Activated CD4-positive, alpha-beta memory T cell treated with anti-CD3 and anti-CD28 coated beads for 36 hours (primary cell): ENCODE measurements at places on chromosomes 5 and 9. TPM values are rescaled to one million over a fixed set of nuclear protein-coding genes. Genes with fewer than 3 reads are reported as not detected.

DNA sequence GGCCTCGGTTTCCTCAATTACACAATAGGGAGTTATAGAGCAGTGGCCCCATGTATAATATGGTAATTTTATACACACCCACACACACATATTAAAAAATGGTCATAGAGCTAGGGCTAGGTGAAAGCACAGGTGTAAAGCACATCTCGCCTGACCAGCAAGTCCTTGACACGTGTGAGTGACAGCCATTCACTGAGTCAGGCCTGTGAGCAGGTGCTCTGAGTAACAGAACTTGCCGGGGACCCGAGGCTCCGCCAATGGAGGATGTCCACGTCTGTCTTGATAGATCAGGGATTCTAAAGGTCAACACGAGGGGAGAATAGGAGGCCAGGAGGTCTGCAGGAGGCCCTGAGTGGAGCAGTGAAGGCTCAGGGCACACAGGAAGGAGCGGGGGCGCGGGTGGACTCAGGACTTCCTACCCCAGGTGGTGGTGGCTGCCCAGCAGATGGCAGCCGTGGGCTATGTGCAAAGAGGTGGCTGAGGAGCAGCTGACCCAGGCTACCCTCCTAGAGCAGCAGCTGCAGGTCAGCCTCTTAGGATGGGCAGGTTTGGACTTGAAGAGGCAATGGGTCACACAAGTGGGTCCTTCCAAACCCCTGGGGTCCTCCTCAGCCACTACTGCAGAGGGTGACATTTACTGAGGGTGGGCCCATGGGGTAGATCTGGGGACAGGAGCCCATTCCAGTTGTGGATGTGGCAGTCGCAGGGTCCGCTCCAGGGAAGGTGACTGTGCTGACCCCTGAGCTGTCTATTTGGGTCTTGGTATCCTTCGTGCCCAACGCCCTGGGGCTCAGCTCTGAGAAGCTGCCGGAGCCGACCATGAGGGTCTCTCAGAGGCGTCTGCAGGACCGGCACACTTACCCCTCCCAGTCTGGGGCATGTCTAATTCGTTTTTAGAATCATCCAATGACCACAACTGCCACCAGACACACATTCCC is 45.9 kb downstream of the PRRT1B start:
- H3K4me1 ChIP-seq = peaks cover 27% of the 10 kb centered on the region
- H3K4me3 ChIP-seq = no peak overlapping the region
- H3K27ac ChIP-seq = peak overlapping the region; percentile 72
- H3K36me3 ChIP-seq = peaks cover 17% of the 10 kb centered on the region
- H3K27me3 ChIP-seq = no peaks in the 10 kb centered on the region

DNA sequence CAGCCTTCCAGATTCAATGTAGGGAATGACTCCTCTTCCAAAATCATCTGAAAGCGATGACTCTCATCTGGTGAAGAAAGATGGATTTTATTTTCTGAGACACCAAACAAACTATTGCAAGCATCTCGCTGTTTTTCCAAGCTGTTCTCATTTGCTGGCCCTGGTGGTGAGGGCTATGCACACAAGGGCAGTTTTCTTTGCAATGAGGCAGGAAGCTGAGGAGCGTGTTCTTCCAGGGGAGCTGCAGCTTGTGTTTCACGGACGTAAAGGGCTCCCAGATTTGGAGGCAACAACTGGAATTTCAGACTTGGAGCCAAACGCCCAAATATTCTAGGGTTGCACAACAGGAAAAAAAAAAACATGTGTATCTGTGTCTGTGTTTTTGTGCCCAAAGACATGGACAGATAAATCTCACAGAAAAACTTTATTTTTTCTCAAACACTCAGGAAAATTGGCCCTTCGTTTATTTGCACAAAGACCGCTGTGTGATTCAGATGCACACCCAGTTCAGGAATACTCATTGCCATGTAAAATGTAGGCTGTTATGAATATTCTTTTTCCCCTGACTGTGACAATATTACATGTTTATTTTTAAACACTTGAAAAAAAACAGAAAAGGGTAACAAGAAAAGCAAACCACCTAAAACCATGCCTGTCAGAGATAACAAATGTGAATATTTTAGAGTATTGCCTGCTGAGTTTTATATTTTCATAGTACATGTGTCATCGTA is 151.3 kb downstream of the GAS1 start:
- peaks cover 7% of the 10 kb centered on the region for H3K27me3 ChIP-seq
- no peak overlapping the region for H3K27ac ChIP-seq

DNA sequence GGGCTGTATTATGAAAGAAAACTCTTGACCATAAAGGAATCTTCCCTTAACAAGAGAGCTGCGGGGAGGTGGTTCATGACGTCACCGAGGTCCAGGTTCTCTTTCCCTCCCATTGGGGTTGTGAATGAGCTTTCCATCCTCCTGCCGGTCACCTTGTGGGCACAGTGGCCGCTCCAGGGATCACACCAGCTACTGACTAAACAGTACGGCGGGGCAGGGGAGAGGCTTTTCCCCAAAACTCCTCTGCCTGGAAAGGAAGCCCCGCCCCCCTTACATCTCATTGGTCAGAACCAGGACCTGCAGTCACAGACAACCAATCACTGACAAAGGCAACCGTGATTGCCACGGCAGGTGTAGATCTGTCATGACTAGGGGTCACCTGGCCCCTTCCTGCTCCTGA is 35.6 kb downstream of the ROR2 start:
- peaks cover 19% of the 10 kb centered on the region for H3K27me3 ChIP-seq
- H3K4me1 ChIP-seq = no peaks in the 10 kb centered on the region
- DNase-seq = no peak

GRCh38 chr5:141598391-141599345 is 20.1 kb downstream of the DIAPH1 start:
- H3K36me3 ChIP-seq = peaks cover 9% of the 10 kb centered on the region
- H3K27me3 ChIP-seq = no peaks in the 10 kb centered on the region
- H3K4me3 ChIP-seq = no peak overlapping the region
- H3K27ac ChIP-seq = peak overlapping the region; percentile 84

GRCh38 chr9:130107234-130107861 is 53.6 kb downstream of the GPR107 start:
- no peak overlapping the region for H3K4me3 ChIP-seq
- H3K4me1 ChIP-seq = peaks cover 41% of the 10 kb centered on the region
- peak overlapping the region; percentile 82 for H3K27ac ChIP-seq

DNA sequence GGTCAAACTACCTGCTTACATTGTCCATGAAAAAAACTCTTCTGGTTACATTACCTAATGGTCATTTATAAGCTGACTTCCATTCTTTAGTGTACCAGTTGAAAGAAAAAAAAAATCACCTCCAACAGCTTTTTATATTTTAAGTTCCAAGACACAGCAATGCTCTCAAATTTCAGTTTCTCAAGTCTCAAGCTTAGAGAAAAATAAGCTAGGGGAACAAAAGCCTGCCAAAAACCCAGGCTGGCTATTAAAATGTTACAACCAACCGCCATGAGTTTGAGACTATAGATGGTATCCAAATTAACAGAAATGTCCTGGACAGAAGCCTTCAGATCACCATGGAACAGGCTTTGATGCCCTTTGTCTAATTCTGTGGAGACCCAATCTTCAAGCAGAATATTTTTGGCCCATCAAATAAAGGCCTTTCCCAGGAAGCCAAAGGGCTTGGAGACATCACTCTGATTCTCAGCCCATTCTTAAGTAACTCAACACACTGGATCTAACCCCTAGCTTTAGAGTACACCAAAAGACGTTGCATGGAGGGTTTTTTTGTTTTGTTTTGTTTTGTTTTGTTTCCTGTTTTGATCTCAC is 343.7 kb downstream of the GLIS3 start:
- H3K36me3 ChIP-seq = no peaks in the 10 kb centered on the region
- H3K27me3 ChIP-seq = no peaks in the 10 kb centered on the region
- H3K4me1 ChIP-seq = no peaks in the 10 kb centered on the region
- no peak overlapping the region for H3K4me3 ChIP-seq

DNA sequence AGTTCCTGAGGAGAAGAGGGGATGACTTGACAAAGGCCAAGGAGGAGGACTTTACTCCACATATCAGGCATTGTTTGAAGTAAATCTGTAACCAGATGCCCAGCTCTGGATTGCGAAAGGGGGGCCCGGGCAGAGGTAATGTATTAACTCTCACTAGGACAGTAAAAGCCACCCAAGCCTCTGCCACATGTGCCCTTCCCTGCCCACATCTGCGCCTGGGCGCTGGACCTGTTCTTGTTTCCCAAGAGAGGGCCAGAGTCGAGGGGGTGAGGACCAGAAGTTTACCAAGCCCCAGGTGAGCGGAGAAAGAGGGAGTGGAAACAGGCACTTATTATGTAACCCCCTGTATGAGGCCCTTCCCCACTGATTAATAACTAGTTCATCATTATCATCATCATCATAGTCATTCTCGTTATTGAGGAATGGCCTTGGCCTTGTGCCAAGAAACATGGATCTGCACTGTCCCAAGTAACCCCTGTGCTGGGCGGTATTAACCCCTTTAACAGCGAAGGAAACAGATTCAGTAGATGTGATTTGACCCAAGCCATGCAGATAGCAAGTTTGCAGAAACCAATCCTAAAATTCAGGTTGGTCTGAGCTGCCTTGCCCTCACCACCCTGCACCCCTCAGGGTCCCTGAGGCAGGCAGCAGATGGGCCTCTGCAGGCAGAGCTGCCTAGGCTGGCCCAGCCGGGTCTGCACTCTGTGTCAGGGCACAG is at the start of gene SLC23A1:
TSS of gene SLC23A1 (minus strand) at position 23 of the 718 bp plus-strand sequence. CDS start 44 bp downstream, outside the sequence.
- no peak for DNase-seq
- H3K36me3 ChIP-seq = no peaks in the 10 kb centered on the region
- H3K4me1 ChIP-seq = peaks cover 23% of the 10 kb centered on the region
- H3K4me3 ChIP-seq = no peak within 1 kb of the TSS
- H3K27ac ChIP-seq = no peak within 1 kb of the TSS
- H3K27me3 ChIP-seq = no peaks in the 10 kb centered on the region

DNA sequence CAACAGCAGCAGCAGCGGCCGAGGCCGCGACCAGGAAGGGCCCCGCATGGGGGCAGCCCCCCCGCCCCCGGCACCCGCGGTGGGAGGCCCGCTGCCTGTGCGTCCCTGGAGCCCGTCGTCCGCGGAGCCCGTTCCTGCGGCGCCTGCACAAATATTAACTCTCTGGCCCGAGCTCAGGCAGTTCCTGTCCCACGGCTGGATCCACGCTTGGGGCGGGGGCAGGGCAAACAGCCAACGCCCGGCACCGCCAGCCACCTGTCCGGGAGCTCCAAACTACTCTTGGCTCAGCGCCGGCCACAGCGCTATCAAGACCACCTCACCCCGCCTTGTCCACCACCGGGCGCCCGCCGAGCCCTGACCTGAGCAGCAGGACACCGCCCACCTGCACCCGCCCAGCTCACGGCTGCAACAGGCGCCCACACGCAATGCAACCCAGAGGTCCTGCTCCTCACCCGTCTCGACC is at the start of gene LRRC26:
TSS of gene LRRC26 (minus strand) at position 156 of the 463 bp plus-strand sequence. CDS start at position 48, 108 bp downstream.
- H3K27me3 ChIP-seq = peaks cover 33% of the 10 kb centered on the region
- DNase-seq = no peak
- H3K36me3 ChIP-seq = no peaks in the 10 kb centered on the region

- peaks cover under 1% of the 10 kb centered on the region for H3K4me1 ChIP-seq
- H3K27ac ChIP-seq = no peak overlapping the region
- no peaks in the 10 kb centered on the region for H3K27me3 ChIP-seq
- no peak overlapping the region for H3K4me3 ChIP-seq
- no peak for DNase-seq
These were observed 102.4 kb downstream of the ZNF354C start for GRCh38 chr5:179162351-179163235.

GRCh38 chr5:123120197-123120596 is 31.2 kb downstream of the PRDM6 start:
- peaks cover 9% of the 10 kb centered on the region for H3K27me3 ChIP-seq
- H3K27ac ChIP-seq = no peak overlapping the region
- H3K4me1 ChIP-seq = no peaks in the 10 kb centered on the region
- no peak overlapping the region for H3K4me3 ChIP-seq
- H3K36me3 ChIP-seq = no peaks in the 10 kb centered on the region

DNA sequence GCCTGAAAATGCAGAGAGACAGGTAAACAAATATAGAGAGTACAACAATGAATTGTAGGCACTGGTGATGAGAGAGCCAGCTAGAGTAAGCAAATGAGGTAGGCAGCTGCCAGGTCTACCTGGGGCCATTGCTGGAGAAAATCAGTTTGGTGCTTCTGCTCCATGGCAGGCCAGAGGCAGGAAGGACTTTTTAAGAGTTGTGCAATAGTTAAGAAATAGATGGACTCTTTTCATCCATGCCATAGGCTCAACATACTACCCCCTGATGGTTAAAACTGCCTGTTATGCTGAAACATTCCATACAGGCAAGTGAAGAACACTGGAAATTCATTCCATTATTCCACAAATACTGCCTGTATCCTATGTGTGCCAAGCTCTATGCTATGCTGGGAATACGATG is 86.5 kb upstream of the CCDC112 start:
- DNase-seq = no peak
- no peak overlapping the region for H3K4me3 ChIP-seq
- H3K36me3 ChIP-seq = no peaks in the 10 kb centered on the region
- no peak overlapping the region for H3K27ac ChIP-seq

- no peaks in the 10 kb centered on the region for H3K27me3 ChIP-seq
- H3K27ac ChIP-seq = no peak overlapping the region
- H3K4me1 ChIP-seq = peaks cover 14% of the 10 kb centered on the region
- no peaks in the 10 kb centered on the region for H3K36me3 ChIP-seq
These were observed 4.9 kb downstream of the SPACA9 start for GRCh38 chr9:132883349-132884294.

DNA sequence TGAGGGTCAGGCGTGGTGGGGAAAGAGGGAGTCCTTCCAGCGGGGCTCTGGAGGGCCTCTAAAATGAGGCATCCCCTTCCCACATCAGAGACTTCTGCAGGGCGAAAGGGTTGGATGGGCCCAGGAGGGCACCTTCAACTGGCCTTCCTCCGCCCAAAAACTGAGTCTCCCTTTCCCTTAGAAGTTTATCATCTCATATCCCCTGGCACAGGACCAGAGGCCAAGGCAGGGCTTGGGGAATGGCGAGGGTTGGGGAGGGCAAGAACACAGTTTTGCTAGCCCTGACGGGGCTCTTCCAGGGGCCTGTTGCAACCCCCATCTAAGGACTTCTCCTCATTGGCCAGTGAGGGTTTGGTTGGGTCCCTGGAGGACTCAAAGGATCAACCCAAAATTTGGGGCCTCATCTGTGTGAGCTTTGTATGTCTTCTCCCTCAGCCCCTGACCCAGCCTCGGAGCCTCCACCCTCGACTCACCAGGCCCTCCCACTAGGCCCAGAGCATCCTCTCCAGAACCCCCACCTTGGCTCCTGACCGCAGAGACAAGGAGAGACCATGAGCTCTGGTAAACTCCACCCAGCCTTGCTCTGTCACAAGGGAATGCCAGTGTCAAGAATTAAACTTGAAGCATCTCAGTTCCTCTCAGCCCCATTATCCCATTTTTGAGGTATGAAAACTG is 24.1 kb downstream of the AQP7 start:
- no peak overlapping the region for H3K27ac ChIP-seq
- H3K27me3 ChIP-seq = no peaks in the 10 kb centered on the region
- DNase-seq = no peak
- H3K36me3 ChIP-seq = no peaks in the 10 kb centered on the region
- H3K4me1 ChIP-seq = peaks cover 4% of the 10 kb centered on the region

Gene GHR
- total RNA-seq = not detected

Gene STXBP1
- total RNA-seq = 27.3 TPM

Gene WNT8A
- not detected for total RNA-seq

Gene TMEM252
- not detected for total RNA-seq

Gene IL6ST
- 61.0 TPM for total RNA-seq

Gene SH3TC2
- not detected for total RNA-seq

Gene PRSS3
- not detected for total RNA-seq

Gene TNC
- total RNA-seq = 1.2 TPM
